ENCODE measurements at places on chromosomes 1 and 21. TPM values are rescaled to one million over a fixed set of nuclear protein-coding genes. Genes with fewer than 3 reads are reported as not detected.

Gene KLHDC9
- total RNA-seq: 9.8 TPM

Gene TCEA3
- total RNA-seq: 31.2 TPM

Gene MTARC1
- total RNA-seq: 32.1 TPM

Gene CYP4Z1
- 19.2 TPM for total RNA-seq

Gene LRRC53
- not detected for total RNA-seq

- H3K27me3 ChIP-seq: no peaks in the 10 kb centered on the region
- no peak overlapping the region for H3K27ac ChIP-seq
- no peak overlapping the region for H3K4me3 ChIP-seq
- no peaks in the 10 kb centered on the region for H3K36me3 ChIP-seq
- no peaks in the 10 kb centered on the region for H3K4me1 ChIP-seq
Observed at GRCh38 chr1:39835935-39836594, 47.2 kb downstream of the TRIT1 start.

DNA sequence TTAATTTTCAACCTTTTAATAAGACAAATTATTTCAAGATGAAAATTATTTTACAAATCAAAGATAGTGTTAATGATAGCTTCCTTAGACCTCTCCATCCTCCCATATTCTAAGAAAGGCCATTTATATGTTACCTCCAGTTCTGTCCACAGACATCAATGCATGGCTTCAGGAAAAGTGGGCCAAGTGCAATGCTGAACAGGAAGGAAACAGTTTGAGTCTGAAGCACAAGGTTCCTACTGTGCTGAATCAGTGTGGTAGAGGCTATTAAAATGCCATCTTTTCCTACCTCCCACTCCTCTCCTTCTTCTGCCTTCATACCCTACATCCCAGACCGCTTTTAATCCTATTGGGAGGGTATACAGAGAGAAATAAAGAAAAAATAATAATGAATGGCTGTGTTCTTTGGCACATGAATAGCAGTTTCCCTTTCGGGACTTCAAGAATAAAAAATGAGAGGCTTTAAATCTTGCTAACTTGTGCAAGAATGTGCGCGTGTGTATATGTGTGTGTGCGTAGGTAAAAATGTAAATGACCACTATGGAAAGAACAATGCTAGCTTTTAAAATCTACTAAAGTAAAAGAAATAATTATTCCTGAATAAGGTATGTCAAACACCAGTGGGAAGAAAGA is 62.6 kb upstream of the C1orf105 start:
- peaks cover 4% of the 10 kb centered on the region for H3K4me1 ChIP-seq
- H3K27ac ChIP-seq: peak overlapping the region; percentile 80
- H3K4me3 ChIP-seq: peak overlapping the region; percentile 32
- no peaks in the 10 kb centered on the region for H3K27me3 ChIP-seq

- no peak overlapping the region for H3K4me3 ChIP-seq
- peaks cover 43% of the 10 kb centered on the region for H3K27me3 ChIP-seq
- H3K27ac ChIP-seq: no peak overlapping the region
Observed at GRCh38 chr1:3940081-3940753, 40.1 kb upstream of the C1orf174 start.

DNA sequence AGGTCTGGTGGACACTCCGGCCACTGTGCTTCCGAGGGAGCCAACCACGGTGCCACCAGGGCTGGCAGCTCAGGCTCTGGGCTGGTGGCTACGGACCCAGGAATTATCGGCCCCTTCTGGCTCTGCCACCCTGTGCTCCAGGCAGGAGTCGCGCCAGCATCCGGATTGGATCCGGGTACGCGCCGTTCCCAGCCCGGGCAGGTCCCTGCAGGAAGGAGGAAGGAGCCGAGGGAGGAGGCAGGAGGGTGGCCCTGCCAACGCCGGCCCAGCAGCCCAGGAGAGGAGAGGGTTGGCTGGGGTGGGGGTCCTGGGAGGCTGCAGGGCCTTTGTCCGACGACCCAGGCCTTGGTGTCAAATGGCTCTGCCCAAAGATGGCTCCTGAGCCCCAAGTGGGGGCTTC is 160.5 kb downstream of the CASZ1 start:
- H3K36me3 ChIP-seq: no peaks in the 10 kb centered on the region
- peak overlapping the region; percentile 27 for H3K4me3 ChIP-seq
- H3K27ac ChIP-seq: peak overlapping the region; percentile 95
- peaks cover 2% of the 10 kb centered on the region for H3K27me3 ChIP-seq
- peaks cover 24% of the 10 kb centered on the region for H3K4me1 ChIP-seq

GRCh38 chr1:27564710-27565649 is 39.0 kb downstream of the AHDC1 start:
- DNase-seq: no peak
- H3K27ac ChIP-seq: peak overlapping the region; percentile 92

GRCh38 chr1:26786437-26787380 is 1.0 kb upstream of the PIGV start:
- H3K36me3 ChIP-seq: no peaks in the 10 kb centered on the region
- no peaks in the 10 kb centered on the region for H3K27me3 ChIP-seq
- H3K4me3 ChIP-seq: peak overlapping the region; percentile 62
- peaks cover 8% of the 10 kb centered on the region for H3K4me1 ChIP-seq
- peak overlapping the region; percentile 99 for H3K27ac ChIP-seq

GRCh38 chr1:84644472-84644871 is 45.8 kb downstream of the SSX2IP start:
- H3K27ac ChIP-seq: no peak overlapping the region
- no peak overlapping the region for H3K4me3 ChIP-seq
- H3K27me3 ChIP-seq: no peaks in the 10 kb centered on the region
- no peak for DNase-seq

DNA sequence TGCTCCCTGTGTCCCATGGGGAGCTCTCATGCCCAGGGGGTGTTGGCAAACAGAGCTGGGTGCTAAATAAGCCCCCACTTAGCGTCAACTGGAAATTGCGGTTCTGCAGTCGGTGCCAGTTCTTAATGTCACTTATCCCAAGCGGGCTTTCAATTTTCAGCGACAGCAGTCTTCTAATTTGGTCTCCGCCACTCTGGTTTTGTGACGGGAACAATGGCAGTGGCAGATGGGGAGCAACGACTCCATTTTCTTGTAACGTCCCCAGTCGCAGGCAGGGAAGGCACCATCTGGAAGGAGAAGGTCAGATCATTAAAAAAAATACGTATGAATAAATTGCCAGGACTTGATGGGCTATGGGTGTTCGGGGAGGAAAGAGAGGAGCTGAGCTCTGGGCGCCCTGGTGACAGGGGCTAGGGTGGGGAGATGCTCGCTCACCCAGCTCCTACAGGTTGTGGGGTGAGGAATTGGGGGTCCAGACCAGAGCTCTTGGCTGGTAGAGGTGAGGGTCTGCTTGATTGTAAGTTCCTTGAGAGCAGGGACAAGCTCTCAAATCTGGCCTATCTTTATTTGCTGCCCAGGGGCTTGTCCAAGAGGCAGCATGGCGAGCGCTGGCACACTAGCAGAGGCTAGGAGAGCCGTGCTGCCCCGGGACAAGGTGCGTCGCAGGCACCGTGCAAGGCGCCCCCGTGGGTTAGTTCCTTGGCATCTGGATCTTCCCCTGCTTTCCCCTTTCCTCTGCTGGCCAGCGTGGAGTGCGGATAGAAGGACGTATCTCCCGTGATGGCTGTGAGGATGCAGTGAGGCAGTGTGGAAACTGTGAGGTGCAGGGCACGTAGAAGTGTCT is 105.8 kb downstream of the ARHGEF10L start:
- H3K27me3 ChIP-seq: no peaks in the 10 kb centered on the region
- no peaks in the 10 kb centered on the region for H3K4me1 ChIP-seq
- no peak for DNase-seq
- no peaks in the 10 kb centered on the region for H3K36me3 ChIP-seq
- no peak overlapping the region for H3K4me3 ChIP-seq
- H3K27ac ChIP-seq: no peak overlapping the region

- peak overlapping the region; percentile 90 for H3K4me3 ChIP-seq
- H3K27me3 ChIP-seq: no peaks in the 10 kb centered on the region
- H3K27ac ChIP-seq: peak overlapping the region; percentile 99
- H3K36me3 ChIP-seq: no peaks in the 10 kb centered on the region
Observed at GRCh38 chr1:172533513-172534151, 682 bp downstream of the SUCO start.

GRCh38 chr1:209805875-209806760 is at the start of gene IRF6:
TSS of gene IRF6 (minus strand) at chr1:209806142. CDS start at chr1:209801413, 4,729 bp downstream.
- H3K4me3 ChIP-seq: peak within 1 kb of the TSS; percentile 82
- no peaks in the 10 kb centered on the region for H3K27me3 ChIP-seq
- H3K27ac ChIP-seq: peak within 1 kb of the TSS; percentile 99

GRCh38 chr1:3455670-3456448 is 1.4 kb downstream of the ARHGEF16 start:
- peaks cover 19% of the 10 kb centered on the region for H3K27me3 ChIP-seq
- DNase-seq: no peak
- no peak overlapping the region for H3K4me3 ChIP-seq
- no peaks in the 10 kb centered on the region for H3K4me1 ChIP-seq

GRCh38 chr1:62273953-62274352 is 45.3 kb downstream of the KANK4 start:
- H3K36me3 ChIP-seq: no peaks in the 10 kb centered on the region
- no peak for DNase-seq
- peak overlapping the region; percentile 63 for H3K27ac ChIP-seq

Measured in breast epithelium (tissue), 4 donors.